ENCODE measurements at places on chromosomes 11 and 22.

DNA sequence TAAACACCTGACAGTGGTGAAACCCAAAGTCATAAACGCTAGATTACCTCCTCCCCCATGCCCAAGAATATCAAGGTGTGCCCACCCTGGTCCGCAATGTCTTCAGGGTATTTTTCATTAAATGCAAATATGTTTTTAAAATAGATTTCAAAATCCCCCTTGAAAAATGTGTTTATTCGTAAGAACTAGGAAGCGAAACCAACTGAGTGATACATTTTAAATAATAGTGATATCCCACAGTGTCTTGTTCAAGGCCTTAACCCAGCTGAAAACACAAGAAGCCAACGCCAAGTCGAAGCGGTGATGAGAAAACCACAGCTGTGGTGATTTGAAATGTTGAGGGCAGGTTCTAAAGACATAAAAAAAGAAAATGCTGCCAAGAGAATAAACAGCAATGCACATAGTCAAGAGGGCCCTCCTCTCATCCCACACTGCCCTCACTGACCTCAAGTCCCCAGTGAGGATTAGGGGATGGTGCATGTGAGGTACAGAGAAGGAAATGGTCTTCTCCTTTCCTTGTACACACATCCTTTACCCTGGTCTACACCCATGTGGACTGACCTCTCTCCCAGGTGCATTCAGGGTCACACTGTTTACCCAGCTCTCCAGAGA, 25.5 kb downstream of the KCNJ1 start:
- no peak for DNase-seq

DNA sequence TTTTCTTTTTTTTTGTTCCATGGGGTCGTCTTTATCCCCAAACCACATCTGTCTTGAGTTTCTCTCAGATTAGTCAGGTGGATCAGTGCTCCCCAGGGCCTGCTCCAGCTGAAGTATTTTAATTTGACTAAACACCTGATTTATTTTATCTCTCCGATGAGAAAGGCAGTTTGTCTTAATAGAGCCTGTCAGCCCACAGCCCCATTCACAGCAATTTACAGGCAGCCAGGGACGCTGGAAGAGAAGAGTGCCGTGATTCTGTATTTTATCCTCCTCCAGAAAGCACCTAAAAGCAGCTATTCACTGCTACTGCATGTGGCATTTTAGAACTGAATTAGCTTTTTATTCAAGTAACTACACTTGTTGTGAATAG, 164.5 kb downstream of the SOX6 start:
- DNase-seq = no peak

GRCh38 chr22:31575190-31575589, 78.9 kb downstream of the SFI1 start:
- no peak for DNase-seq

- DNase-seq = no peak
These were observed 3.9 kb downstream of the SPTBN2 start for GRCh38 chr11:66725114-66725513.

GRCh38 chr22:23504516-23504915, 75.6 kb downstream of the IGLL1 start:
- DNase-seq = no peak

DNA sequence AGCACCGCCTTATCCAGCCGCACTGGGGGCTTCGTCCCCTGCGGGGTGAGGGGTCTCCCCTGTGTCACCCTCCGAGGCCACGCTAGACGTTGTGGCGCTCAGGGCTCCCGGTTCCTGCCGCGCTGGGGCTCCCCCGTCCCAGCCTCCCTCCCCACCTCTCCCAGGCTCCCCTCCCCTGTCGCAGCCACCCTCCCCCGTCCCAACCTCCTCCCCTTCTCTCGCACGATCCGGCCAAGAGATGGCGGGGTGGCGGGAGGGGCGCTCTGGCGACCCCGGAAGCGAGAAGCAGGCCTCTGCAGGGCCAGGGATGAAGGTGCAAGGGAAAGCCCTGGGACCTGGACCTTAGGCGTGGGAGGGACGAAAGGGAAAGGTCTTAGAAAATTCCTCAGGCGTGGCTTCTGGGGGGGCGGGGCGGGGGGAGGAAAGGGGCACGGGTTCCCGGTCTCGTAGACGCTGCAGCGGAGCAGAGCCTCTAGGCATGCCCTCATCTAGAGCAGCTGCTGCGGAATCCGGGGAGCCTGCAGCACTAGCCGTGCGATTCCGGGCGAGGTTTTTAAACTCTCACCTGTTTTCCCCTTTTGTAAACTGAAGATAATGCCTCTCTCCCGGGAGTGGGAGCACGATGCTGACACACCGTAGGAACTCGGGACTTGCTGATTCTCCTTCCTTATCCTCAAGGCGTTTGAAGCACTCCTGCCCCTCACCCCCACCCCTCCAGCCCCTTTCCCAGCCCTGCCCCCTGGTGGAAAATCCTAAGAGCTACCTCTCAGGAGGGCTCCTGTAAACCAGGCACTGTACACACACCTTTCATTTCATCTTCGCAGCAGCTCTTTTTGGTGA, 14.4 kb downstream of the KCNJ5 start:
- peak; percentile 44 for DNase-seq

GRCh38 chr11:110774138-110775014, 62.1 kb upstream of the ARHGAP20 start:
- no peak for DNase-seq

GRCh38 chr11:5696210-5696609, 6.6 kb downstream of the TRIM22 start:
- DNase-seq = no peak

DNA sequence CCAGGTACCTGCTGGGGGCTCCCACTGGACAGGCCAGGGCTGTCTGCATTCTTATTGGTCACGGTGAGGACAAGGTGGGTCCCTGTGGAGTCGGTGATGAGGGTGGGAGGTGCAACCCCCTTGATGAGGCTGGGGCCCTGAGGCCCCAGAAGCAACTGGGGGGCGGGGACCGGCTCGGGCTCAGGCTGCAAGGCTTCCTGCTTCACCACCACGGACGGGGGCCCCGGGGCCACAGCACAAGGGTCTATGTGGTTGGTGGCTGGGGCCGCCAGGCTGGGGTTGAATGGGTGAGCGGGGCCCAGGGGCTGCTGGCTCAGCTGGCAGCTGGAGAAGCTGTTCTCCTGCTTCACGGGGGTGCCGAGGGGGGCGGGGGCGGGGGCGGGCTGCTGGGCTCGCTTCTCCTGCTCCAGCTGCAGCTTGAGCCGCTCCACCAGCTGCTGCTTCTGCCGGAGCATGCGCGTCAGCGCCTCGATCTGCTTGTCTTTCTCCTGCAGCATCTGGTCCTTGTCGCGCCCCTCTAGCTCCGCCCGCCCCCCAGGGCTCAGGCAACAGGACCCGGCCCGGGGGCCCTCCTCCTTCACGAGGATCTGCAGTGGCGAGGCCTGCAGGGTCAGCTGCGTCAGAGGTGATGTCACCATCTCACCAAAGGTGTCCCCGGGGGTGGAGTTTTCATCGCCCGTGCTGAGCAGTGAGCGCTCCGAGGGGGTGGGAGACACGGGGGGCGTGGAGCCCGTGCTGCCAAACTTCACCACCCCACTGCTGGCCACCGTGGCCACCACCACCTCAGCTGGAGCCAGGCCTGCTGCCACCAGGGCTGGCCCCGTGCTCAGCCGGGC, 48.2 kb downstream of the SGSM3 start:
- no peak for DNase-seq

DNA sequence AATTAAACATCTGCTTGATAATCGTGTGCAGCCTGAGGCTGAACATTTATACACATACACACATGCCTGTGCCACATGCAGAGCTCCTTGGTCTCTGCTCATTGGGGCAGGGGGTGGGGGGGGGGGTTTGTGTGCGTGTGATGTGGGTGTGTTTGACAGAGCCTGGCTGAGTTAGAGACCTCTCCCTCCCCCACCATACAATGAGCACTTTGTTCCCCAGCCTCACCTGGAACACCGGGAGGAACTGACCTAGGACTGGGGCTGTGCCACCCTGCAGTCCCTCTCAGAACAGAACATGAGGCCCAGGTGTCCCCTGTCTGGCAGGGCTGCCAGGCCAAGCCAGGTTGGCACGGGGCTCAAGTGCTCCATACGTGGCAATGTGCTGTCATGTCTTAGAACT, 96.6 kb downstream of the TP53I11 start:
- DNase-seq = no peak

DNA sequence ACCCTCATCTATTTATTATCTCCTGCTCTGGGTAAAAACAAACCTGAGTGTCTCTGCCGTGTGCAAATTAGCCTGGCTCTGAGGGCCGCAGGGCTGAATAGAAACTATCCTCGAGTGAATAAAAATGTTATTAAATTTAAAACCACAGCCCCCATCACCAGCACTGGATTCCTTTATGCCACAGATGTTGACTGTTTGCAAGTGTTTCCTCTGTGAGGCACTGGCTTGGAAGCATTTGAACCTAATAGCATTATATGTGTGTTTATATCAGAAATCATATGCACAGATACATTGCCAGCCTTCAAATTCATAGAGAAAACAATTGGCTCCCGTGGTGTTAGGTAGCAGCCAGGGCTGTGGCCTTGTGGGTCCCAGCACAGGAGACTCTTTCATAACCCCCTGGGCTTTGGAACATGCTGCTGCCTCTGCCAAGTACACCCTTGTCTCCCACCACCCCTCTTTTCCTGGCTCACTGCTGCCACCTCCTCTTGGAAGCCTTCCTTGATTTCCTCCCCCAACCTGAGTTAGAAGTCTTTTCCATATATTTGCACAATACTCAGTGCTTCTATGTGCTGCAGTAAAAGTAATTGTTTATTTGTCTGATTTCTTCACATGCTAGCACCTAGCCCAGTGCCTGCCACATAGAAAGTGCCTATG, 294.4 kb downstream of the DDX10 start:
- DNase-seq = no peak

GRCh38 chr11:36313750-36314433, 17.8 kb downstream of the PRR5L start:
- DNase-seq = no peak

- no peak for DNase-seq
These were observed 39.8 kb upstream of the NNMT start for GRCh38 chr11:114256176-114256966.

- no peak for DNase-seq
These were observed 6.5 kb downstream of the MRPL16 start for GRCh38 chr11:59804061-59804460.

- DNase-seq = no peak
These were observed 11.9 kb downstream of the CHID1 start for GRCh38 chr11:898540-899190.

GRCh38 chr11:2521081-2521732, 76.4 kb downstream of the KCNQ1 start:
- peak; percentile 5 for DNase-seq

- peak; percentile 69 for DNase-seq
These were observed 16.1 kb downstream of the NCAPD3 start for GRCh38 chr11:134207538-134208239.

DNA sequence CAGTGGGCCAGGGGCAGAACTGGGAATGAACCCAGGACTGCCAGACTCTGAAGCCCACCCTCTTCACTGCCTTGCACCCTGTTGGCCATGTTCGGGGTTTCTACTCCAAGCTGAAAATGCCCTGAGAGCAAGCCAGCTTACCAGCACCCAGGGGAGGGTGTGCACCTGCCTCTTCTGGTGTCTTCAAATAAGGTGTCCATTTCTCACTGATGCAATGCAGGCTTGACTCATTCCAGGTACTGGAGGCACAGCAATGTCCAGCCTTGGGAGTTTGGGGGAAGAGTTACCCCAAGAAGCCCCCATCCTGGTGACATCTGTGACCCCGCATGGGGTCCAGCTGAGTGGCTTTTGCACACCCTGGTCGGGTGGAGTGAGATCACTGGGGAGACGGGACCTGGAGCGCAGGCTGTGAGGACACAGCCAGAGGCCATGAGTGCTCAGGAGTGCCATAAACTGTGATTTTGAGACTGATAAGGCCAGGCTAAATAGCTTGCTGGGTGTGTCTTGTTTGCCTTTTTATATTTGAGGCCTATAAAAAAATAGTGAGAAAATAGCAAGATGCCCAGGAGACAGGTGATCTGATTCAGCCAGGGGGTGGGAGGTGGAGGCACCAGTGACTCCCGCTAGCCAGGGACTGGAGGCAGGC, 4.6 kb upstream of the CERK start:
- DNase-seq = no peak

- DNase-seq = no peak
These were observed 38.5 kb upstream of the COMT start for GRCh38 chr22:19903031-19903430.

DNA sequence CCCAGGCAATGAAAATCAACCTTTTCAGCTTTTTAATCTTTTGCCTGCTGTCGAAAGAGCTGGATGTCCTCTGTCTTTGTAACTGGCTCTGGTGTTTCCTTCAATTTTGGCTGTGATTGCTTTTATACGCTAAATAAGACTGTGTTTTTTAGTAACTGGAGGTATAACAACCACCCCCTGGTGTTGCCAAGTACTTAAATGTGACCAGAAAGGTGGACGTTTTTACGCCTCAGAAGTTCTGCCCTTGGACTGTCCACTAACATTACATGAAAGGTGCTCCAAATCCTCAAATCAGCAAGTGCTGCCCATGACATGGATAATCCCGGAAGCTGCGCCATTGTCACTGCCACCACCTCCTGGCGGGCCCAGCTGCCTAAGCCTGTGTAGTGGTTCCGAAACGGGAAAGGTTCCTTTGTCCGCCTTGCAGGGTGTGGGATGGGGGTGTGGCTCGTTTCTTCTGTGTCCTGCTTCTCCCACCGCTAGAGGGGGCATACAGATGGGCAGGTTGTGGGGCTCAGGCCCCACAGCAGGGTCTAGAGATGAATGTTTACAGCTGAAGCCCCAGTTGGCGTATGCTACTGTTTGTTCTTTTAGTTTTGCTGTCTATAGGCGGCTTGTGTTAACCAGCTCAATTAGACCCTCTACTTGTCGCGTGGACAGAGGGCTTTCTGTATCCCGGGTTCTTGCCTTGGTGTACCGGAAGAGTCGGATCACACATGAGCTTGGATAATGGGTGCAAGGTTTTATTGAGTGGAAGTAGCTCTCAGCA, 82.2 kb upstream of the SEPTIN5 start:
- DNase-seq = peak; percentile 21

DNA sequence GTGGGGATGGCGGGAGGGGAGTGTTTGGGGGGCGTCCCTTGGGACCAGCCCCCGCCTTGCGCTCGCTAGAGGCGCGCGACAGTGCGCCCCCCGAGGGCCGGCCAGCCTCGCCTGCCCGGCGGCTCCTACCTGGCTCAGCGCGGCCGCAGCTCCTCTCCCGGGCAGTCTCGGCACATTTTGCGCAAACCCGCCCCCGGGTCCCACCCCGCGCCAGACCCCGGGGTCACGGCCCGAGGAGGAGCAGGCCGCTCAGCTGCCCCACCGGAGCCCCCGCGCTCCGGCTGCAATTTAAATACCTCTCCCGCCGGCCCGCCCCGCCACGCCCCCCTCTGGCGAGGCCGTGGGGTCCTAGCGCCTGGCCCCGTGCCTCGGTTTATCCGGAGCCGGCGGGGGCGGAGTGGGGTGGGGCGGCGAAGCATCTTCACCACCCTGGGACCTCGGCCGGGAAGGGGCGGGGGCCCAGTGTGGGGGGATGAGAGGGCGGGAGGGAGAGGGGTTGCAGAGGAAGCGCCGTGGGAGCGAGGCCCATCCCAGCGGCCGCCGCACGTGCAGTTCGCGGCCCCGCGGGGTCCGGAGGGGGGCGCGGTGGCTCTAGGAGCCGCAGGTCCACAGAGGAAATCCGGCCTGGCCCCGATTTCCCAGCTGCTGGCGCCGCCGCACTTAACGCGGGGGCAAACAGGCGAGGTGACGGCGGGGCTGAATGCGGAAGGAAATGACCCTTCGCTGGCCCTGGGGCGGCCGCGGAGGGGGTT, at the start of gene LRRC32:
LRRC32 (minus strand) TSS at position 263 of the 752 bp plus-strand sequence. CDS start 4,793 bp downstream, outside the sequence.
- peak; percentile 35 for DNase-seq

GRCh38 chr11:73402834-73403185, 26.6 kb downstream of the RELT start:
- DNase-seq = no peak

GRCh38 chr11:129359748-129360147, 15.9 kb upstream of the BARX2 start:
- DNase-seq = no peak

- no peak for DNase-seq
These were observed 810.0 kb downstream of the TBC1D22A start for GRCh38 chr22:47572443-47572842.
